ENCODE measurements at places on chromosomes 6 and 20.

- no peak for DNase-seq
Measured at GRCh38 chr20:20198011-20198410, 145.7 kb downstream of the CFAP61 start.

GRCh38 chr6:159535656-159536350 is 157.2 kb downstream of the SOD2 start:
- DNase-seq, result no peak

GRCh38 chr6:7240351-7240750 is 72.6 kb downstream of the SSR1 start:
- no peak for DNase-seq

DNA sequence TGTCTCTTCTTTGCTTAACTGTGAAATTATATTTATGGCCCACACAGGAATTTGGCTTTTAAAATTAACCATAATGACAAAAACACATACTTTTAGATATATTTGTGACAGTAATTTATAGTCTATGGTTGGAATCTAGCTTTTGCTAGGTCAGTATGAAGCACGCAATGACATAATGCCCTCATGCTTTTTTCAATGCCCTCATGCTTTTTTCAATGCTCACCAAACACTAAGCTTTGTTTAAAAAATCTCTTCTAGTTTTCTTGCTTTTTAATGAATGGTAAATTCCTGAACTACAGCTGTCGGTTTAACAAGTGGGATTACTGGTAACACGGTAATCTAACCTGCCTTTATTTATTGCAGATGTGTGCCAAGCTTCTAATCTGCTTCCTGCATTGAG is 12.7 kb downstream of the CCN6 start:
- DNase-seq, result no peak

DNA sequence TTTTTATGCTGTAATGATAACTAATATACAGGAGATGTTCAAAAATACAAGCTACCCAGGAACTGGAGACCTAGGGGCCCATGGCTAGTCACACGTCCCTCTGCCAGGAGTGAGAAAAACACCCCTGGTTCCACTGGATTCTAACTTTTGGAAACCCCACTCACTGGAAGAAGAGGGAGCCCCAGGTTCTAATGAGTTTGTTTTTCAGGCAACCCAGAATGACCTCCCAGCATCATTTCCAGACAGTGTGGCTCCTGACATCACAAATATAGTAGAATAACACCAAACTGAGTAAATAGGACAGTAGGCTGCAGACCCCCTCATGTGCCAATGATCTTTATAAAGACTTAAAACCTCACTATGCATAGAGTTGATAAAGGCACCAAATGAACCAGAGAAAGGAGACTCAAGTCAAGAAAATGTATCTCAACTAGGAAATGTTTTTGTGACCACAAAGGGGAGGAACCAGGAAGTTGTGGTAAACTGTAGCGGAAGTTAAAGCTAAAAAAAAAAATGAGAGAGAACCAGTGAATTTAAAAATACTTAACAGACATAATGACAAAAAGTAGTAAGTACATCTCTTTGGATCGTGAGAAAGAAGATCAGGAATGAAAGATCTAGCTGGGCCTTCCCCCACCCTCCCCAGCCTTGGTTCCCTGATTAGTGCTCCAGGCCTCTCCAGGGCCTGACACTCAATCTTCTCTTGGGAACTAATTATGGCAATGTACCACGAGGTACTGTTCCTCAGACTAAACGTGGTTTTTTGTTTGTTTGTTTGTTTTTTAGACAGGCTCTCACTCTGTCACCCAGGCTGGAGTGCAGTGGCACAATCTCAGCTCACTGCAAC is 19.8 kb downstream of the HLA-E start:
- DNase-seq, result peak; percentile 66

DNA sequence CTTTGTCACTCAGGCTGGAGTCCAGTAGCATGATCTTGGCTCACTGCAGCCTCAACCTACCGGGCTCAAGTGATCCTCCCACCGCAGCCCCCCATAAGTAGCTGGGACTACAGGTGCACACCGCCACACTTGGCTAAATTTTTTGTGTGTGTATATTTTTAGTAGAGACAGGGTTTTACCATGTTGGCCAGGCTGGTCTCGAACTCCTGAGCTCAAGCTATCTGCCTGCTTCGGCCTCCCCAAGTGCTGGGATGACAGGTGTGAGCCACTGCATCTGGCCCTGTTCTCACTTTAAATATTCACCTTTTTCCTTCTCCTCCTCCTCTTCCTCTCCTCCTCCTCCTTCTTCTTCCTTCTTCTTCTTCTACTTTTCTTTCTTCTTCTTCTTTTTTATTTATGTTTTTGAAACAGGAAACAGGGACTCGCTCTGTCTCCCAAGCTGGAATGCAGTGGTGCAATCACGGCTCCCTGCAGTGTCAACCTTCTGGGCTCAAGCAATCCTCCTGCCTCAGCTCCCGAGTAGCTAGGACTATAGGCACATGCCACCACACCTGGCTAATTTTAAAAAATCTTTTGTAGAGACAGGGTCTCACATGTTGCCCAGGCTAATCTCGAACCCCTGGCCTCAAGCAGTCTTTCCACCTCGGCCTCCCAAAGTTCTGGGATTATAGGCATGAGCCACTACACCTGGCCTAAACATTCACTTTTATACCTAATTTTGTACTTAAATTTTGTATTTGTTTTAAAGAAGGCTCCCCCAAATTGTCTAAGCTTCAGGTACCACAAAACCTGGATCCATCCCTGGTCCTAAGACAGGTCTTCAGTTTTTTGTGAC is 47.2 kb upstream of the NCOA3 start:
- DNase-seq, result peak; percentile 36

DNA sequence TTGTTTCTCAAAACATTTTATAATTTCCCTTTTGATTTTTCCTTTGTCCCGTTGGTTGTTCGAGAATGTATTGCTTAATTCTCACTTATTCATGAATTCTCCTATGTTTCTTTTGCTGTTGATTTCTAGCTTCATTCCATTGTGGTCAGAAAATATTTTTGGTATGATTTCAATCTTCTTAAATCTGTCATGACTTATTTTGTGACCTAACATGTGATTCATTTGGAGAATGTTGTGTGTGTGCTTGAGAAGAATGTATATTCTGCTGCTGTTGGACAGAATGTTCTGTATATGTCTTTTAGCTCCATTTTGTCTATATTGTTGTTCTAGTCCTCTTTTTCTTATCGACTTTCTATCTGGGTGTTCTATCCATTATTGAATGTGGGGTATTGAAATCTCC is 286.2 kb upstream of the RNF217 start:
- DNase-seq, result peak; percentile 94

- no peak for DNase-seq
Measured at GRCh38 chr6:20341096-20341495, 60.6 kb upstream of the E2F3 start.

- DNase-seq, result no peak
Measured at GRCh38 chr6:96345501-96345900, 176.1 kb upstream of the UFL1 start.

DNA sequence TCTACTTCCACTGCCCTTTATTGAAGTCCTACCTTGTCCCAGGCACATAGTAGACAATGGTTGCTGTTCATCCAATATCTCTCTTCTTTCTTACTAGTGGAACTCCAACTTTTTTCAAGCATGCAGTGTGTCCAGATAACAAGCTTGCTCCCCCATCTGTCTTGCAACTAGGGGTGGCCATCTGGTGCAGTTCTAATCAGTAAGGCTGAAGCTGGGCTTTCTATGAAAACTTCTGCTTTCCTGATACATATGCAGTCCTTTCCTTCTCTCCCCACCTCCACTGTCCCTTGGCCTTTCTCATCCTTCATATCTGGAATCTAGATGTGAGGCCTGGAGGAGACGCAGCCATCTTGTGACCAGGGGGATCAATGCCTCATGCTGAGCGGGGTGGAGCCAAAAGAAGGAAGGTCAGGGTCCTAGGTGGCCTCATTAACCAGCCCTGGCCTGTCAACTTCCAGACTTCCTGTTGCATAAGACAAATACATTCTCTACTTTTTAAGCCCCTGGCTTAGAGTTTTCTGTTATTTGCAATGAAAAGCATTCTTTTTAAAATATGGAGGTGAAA is 59.6 kb upstream of the ZFP64 start:
- no peak for DNase-seq

DNA sequence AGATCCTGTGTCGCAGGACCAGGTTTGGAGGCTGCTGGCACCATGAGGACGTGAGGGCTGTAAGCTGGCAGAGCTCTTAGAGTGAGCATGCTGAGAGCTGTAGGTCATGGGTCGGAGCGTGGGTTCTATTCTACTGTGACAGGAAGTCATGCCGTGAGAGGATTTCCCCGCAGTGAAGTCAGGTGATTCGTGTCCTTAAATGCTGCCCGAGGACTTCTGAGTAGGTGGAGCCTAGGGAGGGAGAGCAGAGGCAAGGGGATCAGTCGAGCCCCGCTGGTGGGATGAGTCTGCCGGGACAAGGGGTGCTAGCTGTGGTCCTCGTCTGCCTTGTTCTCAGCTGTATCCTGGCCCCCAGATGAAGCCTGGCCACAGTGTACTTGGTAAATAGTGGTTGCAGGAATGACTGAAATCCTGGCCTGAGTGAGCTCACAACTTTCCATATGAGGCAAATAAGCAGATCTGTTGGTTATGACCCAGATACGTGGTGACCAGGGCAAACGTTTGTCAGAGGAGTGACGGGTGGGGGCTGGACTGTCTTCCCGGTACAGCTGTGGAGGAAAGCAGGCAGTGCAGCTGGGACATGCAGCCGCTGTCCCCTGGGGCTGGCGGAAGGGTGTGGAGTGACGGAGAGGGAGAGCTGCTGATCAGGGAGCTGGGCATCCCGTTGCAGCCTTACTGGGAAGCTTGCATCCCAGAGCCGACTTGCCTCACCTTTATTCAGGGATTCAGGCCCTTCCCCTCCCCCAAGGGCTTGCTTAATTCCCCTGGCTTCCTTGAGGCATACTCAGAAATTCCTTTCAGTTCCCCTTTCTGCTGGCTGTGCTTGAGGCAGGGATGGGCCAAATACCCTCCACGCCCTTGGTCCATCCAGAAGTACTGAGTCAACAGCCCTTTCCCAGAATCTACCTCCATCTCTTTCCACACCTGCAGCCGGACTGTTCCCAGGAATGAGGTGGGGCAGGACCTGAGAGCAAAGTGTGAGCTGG is 250.9 kb upstream of the RREB1 start:
- DNase-seq, result peak; percentile 46

GRCh38 chr20:32050851-32051556 is 1.0 kb upstream of the HCK start:
- DNase-seq, result no peak

- DNase-seq, result peak; percentile 32
Measured at GRCh38 chr6:136326038-136326553, 36.5 kb upstream of the BCLAF1 start.

DNA sequence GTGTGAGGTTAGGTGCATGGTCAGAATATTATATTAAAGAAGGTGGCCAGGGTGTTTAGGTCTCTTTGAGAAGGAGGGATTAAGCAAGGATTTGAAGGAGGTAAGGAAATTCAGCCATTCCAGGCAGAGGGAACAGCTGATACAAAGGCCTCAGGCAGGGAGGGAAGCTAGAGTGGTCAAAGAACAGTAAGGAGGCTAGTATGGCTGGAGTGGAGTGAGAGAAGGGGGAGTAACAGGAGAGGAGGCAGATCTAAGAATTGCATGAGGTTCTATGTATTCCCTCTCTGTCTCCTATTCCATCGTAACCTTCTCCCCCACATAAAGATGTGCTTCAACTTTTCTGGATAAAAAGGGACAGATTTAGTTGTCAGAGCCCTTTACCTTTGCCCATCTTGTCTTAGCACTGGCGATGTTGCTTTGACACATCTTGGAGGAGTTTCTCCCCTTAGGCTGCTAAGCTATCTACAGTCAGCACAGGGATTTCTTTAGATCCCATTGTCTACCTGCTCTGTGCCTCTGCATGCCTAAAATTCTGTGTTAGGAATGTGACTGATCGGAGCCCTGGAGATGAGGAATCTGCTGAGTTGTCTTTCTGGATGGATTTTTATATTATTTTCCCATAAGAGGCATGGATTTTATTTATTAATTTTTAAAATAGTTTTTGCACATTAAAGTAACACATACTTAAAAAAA is 59.9 kb downstream of the KLHL31 start:
- DNase-seq, result no peak

- no peak for DNase-seq
Measured at GRCh38 chr6:14722704-14723103, 523.2 kb upstream of the JARID2 start.

- DNase-seq, result peak; percentile 69
Measured at GRCh38 chr6:157325069-157325805, 1.9 kb upstream of the TMEM242 start.

GRCh38 chr6:154605178-154605881 is 94.8 kb upstream of the CNKSR3 start:
- DNase-seq, result no peak

GRCh38 chr6:111199935-111200334 is 112.6 kb downstream of the SLC16A10 start:
- no peak for DNase-seq

DNA sequence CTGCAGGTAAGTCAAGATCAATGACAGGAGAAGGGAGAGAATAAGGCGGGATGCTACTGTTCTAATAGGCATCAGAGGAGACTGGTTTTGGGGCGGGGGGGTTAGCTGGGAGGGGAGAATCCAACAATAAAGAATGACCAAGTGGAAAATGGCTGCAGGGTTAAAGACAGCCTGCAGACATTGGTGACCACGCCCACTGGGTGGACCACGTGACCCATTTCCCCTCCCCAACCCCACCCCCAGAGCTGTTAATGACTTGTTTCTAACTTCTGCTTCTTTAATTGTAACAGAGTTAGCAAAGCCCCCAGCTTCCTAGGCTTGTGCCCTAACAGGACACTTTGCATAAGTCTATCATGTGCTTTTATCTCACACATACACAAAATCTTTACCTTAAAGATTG is 344.5 kb downstream of the KIF16B start:
- no peak for DNase-seq

- DNase-seq, result peak; percentile 9
Measured at GRCh38 chr20:9440892-9441291, 73.5 kb upstream of the LAMP5 start.

DNA sequence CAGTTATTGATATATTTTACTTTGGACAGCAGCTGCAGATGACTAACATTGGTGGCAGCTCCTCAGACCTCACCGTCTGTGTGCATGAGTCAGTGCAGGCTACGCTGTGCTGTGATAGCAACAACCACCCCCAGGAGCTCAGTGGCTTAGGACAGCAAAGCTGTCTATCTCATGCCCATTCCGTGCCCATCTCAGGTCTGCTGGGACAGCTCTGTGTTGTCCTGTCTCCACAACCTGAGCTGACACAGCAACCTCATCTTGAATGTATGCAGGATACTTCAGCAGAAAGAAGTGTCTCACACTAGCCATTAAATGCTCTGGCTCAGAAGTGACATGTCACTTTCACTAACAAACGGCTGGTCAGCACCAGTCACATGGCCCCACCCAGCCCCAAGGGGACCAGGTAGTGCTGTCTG is 47.7 kb downstream of the BANF2 start:
- DNase-seq, result peak; percentile 94

Data from iris pigment epithelial cell (primary cell).